ENCODE measurements at places on chromosomes 11 and 22.
A peak's percentile ranks its signal among the peaks of the same experiment; 100 is the strongest.

- no peak for DNase-seq
Observed at GRCh38 chr11:66665369-66665768, 12.3 kb downstream of the RBM4B start.

DNA sequence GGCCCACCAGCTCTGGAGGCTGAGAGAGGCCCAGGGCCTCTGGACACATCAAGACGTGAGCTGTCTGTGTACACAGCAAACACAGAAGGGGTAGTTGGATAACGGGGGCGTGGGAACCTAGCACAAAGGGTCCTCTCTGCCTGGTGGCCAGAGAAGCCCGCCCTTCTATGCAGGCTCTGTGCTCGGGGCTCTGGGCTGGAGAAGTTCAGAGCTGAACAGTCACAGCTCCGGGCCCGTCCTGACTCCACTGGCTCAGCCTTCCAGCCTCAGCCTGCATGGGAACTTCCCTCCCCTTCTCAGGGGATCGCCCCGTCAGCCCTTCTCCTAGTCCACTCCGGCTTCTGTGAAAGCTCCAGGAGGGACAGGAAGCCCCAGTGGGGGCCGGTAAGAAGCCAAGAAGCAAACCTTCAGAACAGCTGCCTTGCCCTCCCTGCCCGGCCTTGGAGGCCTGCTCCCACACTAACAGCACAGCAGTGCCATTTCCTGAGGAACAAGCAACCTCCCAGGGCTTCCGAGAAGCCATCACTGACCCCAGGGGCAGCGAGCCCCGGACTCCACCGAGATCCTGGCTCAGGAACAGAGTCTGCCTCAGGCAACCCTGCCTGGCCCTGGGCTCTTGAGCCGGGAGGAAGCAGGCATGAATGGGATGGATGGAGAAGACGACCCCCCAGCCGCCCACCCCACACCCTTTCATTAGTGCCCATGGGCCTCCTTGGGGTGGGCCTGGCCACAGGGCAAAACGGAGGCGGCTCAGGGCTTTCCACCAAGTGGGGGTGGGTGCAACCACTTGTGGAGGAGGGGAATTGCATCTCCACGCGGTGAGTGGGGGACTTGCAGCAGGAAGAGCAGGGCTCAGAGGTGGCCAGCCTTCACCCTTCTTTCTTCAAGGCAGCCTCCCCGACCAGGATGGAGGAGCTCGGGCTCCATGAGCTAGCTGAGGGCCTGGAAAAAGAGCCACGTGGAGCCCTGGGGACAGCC is 119.8 kb downstream of the ST3GAL4 start:
- DNase-seq, result no peak

DNA sequence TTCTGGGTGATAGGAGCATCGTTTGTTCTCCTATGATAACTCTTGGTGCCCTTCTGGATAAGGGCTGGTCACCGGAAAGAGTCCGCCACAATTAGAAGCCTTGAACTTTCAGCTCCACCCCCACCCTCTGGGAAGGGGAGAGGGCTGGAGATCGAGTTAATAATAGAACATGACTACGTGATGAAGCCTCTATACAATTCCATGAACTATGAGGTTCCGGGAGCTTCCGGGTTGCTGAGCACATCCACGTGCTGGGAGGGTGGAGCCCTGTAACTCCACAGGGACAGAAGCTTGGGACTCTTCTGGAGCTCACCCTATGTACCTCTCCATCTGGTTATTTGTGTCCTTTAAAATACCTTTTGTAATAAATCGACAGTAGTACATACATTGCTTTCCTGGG is 40.3 kb downstream of the ARHGAP42 start:
- DNase-seq, result no peak

DNA sequence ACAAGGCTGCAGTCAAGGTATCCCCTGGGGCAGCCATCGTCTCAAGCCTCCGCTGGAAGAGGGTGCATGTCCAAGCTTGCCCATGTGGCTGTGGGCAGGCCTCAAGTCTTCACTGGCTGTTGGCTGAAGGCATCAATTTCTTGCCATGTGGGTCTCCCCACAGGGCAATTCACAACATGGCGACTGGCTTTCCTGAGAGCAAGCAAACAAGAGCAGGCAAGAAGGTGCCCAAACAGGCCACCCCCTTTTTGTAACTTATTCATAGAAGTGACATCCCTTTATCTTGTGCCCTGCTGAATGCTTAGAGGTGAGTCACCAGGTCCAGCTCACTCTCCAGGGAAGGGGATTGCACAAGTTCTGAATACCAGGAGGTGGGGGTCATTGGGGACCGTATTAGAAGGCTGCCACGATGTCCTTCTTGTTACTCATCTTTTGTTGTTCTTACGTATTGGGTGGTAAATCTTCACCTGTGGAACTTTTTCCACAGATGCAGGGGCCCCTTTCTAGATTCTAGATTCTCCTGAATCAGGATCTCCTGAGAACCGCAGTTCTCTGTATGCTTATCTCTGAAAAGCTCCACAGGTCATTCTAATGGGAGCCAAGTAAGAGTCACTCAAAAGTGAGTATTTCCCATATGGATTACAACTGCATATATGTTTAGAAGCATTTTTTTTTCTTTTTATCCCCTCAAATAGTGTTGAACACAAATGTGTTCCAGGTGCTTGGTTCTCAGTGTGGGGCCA is 44.2 kb upstream of the MICAL2 start:
- DNase-seq, result no peak

DNA sequence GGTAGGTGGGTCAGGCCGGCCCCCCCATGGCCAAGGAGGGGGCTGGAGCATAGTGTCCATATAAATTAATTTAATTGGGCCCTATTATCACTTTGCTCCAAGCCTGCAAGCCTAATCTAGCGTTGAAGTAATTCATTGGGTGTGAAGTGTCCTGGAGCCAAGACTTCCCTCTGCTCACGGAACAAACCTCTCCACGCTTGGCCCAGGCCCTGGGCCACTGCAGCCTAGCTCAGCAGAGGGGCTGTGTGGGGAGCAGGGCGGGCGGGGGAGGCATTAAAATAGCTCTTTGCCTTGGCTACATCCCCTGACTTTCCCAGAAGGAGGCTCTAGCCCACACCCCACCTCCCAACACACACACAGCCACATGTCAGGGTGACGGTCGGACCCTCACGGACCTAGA is 73.5 kb downstream of the THAP12 start:
- DNase-seq, result no peak

GRCh38 chr22:19757140-19757984 is 3.2 kb upstream of the TBX1 start:
- DNase-seq, result no peak

DNA sequence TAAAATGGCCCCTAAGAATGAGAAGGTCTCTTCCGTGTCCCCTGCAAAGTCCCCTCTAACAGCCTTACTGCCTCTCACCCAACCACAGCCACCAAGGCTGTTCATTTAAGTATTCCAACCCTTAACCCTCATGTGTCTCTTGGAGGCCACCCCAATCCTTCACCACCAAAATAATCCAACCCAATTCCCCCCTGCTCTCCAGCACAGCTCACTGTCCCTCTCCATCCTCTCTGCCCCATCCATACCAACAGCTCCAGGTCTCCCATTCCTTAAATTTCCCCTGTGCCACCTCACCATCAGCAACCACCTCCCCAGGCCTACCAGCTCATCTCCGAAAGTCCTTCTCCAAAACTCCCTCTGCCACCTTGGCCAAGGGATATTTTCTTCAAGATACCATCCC is 1.4 kb downstream of the FAM168A start:
- DNase-seq, result no peak

DNA sequence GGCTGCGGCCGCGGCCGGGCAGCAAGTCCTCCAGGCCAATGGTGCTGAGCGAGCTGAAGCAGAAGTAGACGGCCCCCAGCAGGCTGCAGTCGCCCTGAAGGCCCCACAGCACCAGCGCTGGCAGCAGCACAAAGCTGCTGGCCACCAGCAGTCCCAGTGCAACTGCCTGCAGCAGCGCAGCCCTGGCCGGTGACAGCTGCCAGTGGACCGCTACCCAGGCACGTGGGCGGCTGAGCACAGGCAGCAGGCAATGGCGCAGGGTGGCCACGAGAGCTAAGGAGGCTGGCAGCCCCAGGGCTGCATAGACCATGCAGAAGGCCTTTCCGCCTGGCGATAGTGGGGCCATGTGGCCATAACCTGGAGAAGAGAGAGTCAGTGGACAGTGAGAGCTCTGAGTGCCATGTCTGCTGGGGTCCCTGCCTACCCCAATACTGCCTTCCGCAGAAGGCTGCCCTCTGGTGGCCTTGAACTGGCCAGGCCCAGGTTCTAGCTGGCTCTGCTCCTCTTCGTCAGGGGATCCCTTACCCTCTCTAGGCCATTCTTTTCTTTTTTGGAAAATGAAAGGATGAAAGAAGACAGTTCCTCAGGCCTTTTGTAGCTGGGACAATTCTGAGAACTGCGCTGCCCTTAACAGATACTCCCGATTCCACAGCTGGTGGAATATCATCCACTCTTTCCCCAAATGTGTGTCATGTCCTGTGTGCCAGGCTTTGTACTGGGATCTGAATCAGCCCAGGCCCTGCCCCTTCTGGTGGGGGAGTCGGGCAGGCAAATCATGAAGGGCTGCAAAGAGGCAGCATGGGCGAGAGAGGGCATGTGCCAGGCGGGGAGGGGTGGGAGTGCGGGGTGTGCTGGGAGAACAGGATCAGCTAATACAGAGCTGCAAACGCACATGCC is 1.8 kb downstream of the KCNK7 start:
- peak; percentile 36 for DNase-seq

GRCh38 chr11:78535920-78536319 is 38.7 kb downstream of the NARS2 start:
- DNase-seq, result no peak

- no peak for DNase-seq
Observed at GRCh38 chr11:14269692-14270573, 89.0 kb downstream of the RRAS2 start.

- DNase-seq, result no peak
Observed at GRCh38 chr11:85791409-85791990, 19.4 kb downstream of the SYTL2 start.

GRCh38 chr11:78784321-78785061 is 209.8 kb upstream of the NARS2 start:
- no peak for DNase-seq

GRCh38 chr22:23772649-23773473 is at the start of gene MMP11:
MMP11 (plus strand) TSS chr22:23772849; CDS start chr22:23772871, 22 bp downstream.
- DNase-seq, result peak; percentile 60

- DNase-seq, result no peak
Observed at GRCh38 chr22:31269892-31270579, 22.3 kb downstream of the PIK3IP1 start.

GRCh38 chr22:44428941-44429830 is 68.8 kb downstream of the RTL6 start:
- no peak for DNase-seq

GRCh38 chr11:107183953-107184352 is 165.7 kb upstream of the GUCY1A2 start:
- DNase-seq, result no peak

DNA sequence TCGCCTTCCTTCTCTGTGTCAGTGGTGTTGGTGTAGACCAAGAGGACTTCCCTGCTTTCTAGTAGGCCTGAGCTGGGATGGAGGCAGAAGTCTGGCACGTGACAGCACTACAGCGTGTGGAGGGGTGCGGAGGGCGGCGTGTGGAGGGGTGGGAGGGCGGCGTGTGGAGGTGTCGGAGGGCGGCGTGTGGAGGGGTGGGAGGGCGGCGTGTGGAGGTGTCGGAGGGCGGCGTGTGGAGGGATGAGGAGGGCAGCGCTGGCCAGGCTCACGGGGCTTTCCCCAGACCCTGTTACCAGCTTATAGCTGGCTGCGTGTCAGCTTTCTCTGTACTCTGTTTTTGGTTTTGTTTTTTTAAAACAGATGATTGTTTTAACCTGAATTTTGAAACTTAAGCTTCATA is 45.7 kb upstream of the CTTN start:
- no peak for DNase-seq

DNA sequence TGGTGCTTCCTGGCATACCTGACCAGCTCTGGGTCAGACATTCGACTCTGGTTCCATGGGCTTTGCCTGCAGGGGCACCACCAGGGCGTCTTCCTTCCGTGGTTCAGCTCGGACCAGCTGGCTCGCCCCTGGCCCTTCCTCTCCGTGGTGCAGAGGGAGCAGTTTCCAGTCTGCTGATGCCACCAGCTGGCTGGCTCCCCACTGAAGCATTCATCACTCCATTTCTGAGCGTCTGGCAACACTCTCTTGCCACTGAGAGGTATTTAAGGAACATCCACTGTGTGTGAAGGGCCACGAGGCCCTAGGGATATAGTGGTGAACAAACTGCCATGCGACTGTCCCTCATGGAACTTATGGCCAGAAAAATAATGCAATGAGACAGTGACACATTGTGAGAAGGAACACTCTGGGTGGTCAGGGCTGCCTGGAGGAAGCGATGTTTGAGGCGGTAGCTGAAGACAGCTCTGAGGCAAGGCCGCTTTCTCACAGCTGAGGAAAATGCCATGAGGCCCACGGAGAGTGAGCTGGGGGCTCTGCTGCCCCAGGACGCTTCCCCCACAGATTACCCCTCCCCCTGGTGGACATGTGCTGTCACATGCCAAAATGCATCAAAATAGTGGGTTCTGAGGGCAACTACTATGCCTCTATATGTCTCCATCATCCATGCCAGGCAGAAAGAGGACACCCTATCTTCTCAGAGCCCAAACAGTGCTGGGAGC is 44.9 kb upstream of the ARFGAP3 start:
- DNase-seq, result no peak

- peak; percentile 95 for DNase-seq
Observed at GRCh38 chr11:74702383-74703007, 28.7 kb downstream of the CHRDL2 start.

- DNase-seq, result no peak
Observed at GRCh38 chr11:35540526-35540925, 15.1 kb upstream of the PAMR1 start.

GRCh38 chr11:86129740-86130540 is 61.1 kb upstream of the PICALM start:
- DNase-seq, result peak; percentile 85

DNA sequence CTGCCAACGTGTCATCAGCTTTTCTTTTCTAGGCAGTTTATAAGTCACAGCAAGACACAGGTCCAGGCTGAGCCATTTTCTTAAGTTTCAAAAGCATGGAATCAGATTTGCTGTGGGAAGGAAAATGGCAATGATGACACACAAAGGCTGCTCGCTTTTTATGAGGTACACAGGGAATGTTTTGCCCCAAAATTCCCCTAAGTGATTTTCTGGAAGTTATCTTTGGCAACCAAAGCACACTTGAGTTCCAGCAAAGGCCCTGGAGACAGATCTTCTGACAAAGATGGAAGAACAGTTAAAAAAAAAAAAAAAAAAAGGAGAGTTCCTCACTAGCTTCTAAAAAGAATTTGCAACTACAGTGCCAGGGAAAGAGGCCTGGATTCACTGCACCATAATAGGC is 260.8 kb downstream of the LARGE1 start:
- no peak for DNase-seq

GRCh38 chr22:44218071-44218470 is 37.3 kb downstream of the PARVG start:
- DNase-seq, result no peak
